ENCODE measurements at places on chromosomes 6 and 20. TPM values are rescaled to one million over a fixed set of nuclear protein-coding genes. Genes with fewer than 3 reads are reported as not detected.

DNA sequence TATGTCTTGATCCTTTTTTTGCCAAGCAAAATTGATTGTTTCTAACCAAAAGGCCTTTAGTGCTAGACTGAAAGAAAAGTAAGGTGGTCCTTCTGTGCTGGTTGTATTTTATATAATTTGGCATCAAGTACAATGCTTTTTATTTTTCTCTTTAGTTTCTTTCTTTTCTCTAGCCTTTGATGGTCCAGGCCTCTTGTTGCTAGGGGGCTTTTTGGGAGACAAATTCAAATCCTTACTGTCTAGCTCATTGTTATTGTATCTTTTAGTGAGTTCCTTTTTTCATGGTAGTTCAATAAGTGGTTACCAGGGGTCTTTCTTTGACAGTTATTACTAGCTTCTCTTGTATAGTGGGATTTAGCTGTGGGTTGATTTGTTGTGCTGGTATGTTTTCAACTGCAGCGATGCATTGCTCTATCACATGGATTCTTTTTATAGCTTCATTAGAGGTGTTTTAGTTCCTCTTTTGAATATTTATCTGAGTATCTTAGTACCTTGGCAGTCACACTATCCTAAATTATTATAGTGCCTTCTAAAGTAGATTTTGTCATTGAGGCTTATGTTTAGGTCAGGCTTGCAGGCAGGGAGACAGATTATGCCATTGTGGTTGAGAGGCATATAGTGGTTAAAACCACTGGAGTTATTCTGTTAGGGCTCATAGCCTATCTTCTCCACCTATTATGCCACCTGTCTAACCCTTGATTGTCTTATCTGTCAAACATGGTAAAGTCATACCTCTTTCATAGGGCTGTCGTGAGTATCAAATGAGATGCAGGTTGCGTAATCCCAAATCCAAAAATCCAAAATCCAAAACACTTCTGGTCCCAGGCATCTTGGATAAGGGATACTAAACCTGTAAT is 49.5 kb downstream of the KCNS1 start:
- no peak for DNase-seq

- DNase-seq = no peak
Observed at GRCh38 chr6:44742828-44743372, 355.4 kb downstream of the CDC5L start.

GRCh38 chr20:39800111-39800510 is 838.0 kb downstream of the DHX35 start:
- no peak for DNase-seq

GRCh38 chr6:67300430-67301040 is 1334.5 kb upstream of the ADGRB3 start:
- no peak for DNase-seq

Gene FLRT3
- total RNA-seq = under 0.01 TPM

Gene MYLK4
- 1.6 TPM for total RNA-seq
